NCI-H2081 (cell line): ENCODE measurements at places on chromosomes 3 and 15.

- DNase-seq: no peak
Observed at GRCh38 chr3:149547954-149548668, 73.6 kb downstream of the TM4SF4 start.

DNA sequence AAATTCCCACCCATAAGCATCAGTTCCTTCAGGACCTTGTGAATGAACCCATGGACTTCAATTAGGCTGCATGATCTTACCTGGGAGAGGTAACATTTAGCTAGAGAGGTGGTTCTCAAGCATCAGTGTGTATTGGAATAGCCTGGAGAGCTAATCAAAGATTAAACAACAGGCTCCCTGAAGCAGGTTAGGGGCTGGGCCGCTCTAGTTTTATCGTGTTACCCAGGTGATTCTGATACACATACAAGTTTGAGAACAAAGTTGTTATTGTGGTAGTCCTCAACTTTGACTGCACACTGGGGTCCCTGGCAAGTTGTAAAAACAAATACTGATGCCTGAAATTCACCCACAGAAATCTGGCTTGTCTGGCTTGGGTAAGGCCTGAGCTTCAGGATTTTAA is 31.2 kb downstream of the MYH15 start:
- DNase-seq: no peak

GRCh38 chr3:135965129-135965505 is 411 bp upstream of the PPP2R3A start:
- no peak for DNase-seq

GRCh38 chr3:46573701-46574100 is 7.6 kb upstream of the LRRC2 start:
- DNase-seq: no peak

DNA sequence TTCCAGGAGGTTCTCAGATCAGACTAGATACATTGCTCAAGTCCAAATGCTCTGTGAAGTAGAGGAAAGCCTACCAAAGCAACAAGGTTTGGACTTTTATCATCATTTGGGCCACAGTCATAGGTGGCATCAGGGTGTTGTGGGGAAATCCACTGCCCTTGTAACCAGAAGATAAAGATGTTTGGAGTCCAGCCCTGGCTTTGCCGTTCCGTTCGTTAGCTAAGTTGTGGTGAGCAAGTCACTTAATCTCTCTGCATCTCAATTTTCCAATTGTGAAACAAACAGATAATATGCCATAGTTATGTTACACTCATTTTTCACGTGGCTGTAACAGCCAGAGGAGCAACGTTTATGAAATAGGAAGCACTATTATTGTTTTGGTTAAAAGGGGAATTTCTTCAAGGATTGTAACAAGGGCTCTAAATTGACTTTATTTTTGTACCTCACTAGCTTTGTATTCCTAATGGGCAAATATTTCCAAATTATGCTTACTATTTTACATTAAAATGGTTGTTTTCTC is 125.6 kb downstream of the CD47 start:
- no peak for DNase-seq

DNA sequence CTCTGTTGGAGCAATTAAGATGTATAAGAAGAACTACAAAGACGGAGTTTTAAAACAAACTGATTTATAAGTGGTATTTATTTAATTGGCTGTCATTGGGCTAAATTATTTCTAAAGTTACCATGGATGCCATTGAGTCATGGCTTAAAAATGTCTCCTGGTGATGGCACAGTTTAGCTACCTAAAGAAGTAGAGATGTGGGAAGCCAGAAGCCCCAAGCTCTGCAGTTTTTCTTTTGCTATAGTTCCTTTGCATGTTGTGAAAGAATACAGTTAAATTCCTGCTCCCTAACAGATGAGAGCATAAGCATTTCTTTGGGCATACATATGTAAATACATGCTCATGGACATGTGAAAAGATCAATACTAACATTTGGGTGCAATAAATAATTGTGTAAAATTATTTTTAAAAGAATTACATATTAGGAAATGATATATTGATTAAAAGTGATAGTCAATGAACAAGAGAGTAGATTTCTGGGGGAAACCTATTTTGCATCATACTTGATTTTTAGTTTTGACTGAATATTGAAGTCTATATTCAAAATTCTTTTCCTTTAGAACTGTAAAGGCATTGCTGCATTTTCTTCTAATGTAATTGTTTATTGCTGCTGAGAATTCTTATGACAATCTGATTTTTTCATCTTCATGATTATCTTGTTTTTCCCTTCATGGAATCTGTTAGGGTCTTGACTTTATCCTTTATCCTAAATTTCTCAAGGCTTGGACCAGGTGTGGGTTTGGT is 2.1 kb downstream of the OPA1 start:
- no peak for DNase-seq

GRCh38 chr15:96320703-96321638 is 9.5 kb upstream of the NR2F2 start:
- no peak for DNase-seq

GRCh38 chr3:188959013-188959412 is 212.8 kb upstream of the TPRG1 start:
- DNase-seq: no peak

DNA sequence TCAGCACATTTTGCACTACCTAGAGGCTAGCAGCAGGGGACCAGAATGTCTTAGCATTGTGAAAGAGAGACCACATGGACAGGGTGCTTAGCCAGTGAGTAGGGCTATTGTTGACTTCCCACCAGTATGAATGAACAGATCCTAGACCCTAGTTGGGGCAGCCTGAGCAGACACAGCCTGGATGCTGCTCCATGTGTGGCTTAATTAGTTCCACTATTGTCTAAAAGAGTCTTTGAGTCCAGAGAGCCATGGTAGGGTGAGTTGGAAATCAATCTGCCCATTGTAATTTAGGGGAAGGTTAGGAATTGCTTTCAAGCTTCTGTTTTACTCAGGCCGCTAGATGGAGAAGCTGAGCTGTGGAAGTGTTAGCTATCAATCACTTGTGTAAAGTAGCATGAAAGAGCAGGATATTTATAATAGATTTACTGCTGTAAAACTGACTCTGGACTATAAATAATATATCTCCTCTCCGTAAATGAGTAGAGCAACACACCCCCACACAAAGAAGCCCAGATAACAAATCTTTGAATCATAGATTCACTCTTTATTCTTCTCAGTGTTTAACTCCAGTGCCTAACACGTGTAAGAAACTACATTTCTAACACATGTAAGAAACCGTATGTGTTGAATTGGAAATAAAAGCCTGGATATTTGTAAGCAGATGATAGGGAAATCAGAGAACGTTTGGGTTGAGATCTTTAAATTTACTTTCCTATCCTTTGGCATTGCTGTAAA is 4.1 kb upstream of the GCSAM start:
- DNase-seq: peak; percentile 66

- no peak for DNase-seq
Observed at GRCh38 chr15:68782589-68783161, 38.0 kb downstream of the ANP32A start.

GRCh38 chr3:15063238-15063637 is 1.9 kb downstream of the MRPS25 start:
- DNase-seq: no peak
